ENCODE measurements at places on chromosomes 6 and 20.

- DNase-seq, result no peak
Observed at GRCh38 chr6:22133357-22133756, 163.5 kb downstream of the PRL start.

GRCh38 chr20:46117704-46118467, at the start of gene CD40:
TSS of gene CD40 (plus strand) at chr20:46118314. CDS start at chr20:46118344, 30 bp downstream.
- no peak for DNase-seq

- no peak for DNase-seq
Observed at GRCh38 chr20:14155361-14155760, 160.0 kb downstream of the MACROD2 start.

- DNase-seq, result no peak
Observed at GRCh38 chr6:122268394-122268793, 131.1 kb upstream of the HSF2 start.

DNA sequence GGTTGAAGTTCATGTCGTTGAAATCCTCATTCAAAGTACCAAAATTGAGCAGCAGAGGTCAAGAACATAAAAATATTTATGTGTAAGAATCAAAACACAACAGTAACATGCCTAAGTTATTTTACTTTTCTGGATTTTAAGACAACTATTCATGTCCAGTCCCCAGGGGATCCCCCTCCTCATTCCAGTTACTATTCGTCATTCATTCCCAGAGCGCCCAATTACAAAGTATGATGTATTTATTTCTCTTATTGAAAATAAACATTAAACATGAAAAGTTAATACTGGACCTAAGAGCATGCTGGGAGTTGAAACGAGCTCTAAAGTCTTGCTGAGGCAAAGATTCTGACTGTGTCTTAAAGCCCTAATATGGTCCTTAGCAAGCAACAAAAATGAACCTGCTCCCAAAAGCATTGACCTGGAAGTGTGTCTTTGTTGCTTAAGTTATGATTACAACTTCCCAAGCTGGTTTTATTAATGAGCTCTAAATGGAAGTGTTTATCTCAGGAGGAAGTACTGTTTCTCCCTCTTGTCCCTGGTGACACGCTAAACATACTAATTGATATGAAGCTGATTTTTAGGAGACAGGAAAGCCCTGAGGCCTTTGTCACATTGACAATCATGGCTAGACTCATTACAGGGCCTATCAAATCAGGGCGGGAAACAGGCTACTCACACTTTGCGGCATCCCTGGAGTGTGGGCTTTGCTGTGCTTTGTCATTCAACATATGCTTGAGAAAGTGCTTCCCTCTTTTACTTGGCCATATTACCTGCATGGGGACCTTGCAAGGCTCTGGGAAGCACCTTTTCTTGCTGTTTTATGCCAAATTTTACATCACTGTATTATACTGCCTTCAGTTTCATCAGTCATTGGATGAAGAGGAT, 192.2 kb upstream of the DTNBP1 start:
- no peak for DNase-seq

GRCh38 chr6:149452037-149452939, 32.5 kb downstream of the ZC3H12D start:
- DNase-seq, result no peak

DNA sequence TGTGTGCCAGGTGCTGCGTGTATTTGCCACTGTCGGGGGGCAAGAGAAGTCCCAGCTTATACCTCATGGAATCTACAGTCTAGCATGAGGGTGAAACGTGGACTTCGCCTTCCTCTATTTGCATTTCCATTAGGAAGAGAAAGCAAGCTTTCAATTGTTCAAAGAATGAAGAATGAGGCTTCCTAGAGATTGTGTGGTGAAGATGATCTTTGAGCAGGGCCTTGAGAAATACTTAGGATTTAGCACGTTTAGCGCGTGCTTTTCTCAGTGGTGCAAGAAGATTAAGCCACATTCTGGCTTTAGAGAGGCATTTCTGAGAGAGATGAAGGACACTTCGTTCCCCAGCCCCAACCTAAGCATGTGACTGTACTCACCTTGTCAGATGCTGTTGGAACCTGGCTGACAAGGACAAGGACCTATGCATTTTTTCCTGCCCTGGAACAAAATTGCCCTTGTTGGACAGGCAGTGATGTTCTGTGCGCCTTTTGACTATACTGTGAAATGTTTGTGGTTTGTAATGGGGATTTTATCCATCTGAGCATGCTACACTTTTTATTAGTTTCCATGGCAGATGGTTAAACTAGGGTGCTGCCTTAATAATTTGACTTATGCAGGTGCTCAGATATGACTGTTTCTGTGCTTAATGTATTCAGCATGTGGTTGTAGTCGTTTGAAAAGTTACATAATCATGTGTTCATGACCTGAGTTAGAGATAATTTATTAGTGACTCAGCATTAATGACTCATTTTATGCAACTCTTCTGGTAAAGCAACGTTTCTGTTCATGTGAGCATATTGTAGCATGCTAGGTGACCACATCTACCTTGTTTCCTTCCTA, 10.7 kb downstream of the TULP4 start:
- DNase-seq, result no peak

DNA sequence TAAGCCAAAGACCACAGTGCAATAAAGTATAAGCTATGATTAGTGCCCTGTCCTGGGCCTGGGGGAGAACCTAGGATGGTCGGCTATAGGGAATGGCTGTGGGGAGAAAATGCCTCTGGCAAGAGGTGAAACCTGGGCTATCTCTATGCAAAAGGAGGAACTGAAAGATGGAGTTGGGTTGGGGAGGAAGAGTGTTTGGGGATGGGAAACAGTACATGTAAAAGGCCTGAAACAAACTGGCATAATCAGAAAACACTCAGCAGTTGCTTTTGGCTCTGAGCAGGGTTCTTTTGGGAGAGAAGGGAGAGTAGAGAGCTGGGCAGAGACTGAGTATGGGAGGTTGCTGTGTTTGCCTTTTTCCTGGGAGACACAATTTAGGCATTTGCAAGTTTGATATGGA, 31.9 kb upstream of the FUCA2 start:
- no peak for DNase-seq

DNA sequence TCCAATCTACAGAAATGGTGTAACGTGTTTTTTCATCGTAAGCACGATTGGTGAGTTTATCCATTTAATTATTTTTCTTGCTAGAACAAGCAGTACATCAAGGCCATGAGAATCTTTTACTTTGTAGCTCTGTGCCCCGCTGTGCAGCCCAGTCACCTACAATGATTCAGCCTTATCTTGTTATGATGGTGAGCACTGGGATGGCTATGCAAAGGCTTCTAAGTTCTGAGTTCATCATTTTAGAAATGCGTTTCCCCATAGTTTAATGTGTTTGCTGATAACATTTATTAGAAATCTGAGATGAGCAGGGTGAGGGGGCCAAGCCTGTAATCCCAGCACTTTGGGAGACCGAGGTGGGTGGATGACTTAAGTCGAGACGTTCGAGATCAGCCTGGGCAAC, 111.8 kb upstream of the QKI start:
- no peak for DNase-seq

GRCh38 chr20:49284818-49285217, 7.0 kb upstream of the ZNFX1 start:
- DNase-seq, result no peak

DNA sequence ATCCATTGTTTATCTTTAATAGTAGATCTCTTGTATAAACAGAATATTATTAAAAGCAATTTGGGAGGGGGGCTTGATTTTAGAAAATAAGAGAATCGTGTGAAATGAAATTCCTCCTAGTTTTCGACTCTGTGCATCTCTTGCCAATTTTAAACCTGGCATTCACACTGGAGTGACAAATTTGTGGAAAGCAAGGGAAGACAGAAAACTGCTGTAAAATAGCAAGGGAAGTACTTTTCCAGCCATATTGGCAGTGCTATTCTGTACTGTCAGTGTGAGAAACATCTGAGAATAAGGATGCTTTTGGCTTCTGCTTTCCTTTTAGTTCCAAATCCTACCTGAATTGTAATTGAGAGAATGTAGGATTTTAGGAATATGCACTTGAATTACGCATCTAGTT, 40.2 kb downstream of the TOP1 start:
- no peak for DNase-seq

- no peak for DNase-seq
Observed at GRCh38 chr20:4545526-4545925, 176.2 kb upstream of the PRND start.

DNA sequence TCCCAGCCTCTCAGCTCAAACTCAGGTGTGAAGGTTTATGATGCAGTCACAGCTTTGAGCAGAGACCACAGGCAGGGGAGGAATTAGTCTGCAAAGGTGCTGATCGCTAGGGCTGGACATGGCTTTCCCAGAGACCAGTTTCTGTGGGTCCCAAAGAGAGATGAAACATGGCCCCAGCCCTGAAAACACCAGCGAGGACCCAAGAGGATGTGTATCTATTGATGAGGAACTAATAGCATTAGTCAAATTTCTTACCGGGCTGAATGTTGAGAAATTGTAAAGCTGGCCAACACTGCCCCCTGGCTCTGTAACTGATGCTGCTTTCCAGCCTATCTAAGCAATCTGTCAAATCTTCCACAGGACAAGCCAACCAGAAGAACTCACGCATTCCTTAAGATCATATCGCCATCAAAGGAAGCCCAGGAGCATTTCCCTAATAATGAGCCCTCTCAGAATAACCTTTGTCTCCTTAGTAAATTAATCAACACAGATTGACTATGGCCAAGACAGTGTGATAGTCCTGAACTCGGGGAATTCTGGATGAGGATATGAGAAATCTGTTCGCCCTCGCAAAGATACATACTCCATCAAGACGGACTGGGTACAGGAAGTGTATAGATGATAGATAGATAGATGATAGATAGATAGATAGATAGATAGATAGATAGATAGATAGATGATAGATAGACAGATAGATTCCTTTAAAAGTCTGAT, 7.8 kb upstream of the ACSS1 start:
- DNase-seq, result no peak

DNA sequence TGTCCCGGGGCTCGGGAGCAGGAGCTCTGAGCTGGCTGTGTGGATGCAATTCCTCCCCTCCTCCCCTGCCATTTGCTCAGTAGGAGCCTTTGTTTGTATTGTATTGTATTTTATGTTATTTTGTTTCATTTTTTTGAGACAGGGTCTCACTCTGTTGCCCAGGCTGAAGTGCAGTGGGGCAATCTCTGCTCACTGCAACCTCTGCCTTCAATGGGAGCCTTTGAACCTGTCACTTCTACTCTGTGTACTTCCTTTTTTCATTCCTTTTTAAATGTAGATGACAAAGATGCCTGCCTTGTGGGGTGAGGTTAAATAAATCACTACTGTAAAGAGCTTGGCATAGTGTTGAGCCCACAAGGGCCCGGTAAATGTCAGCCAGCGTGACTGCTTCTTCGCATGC, 70.6 kb downstream of the DCDC2 start:
- no peak for DNase-seq

GRCh38 chr6:52483671-52484003, 63.5 kb downstream of the EFHC1 start:
- DNase-seq, result no peak

DNA sequence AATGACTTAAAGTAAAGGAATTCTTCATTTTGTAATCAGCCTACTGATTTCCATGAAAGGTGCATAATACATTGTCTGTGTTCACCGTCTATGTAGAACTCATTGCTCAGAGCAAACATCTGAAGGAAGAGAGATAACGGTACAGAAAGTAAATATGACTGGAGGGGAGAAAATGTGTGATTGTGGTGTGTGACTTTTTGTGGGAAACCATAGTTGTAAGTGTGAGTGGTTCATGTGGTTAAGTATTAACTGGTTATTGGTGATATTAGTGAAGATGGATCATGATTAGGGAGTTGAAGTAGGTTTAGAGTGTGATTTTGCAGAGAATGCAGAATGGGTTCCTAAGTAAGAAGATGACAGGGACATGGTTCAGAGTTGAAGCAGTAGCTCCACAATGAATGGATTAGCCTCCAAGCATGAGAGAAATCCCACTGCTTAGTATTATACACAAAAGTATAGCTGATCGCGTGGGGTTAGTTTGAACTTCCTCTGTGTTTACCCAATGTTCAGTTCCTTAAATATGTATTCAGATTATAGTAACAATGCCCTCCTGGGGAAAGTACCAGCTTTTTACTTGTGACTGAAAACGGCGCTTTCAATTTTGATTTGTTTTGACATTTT, 368.9 kb downstream of the UTRN start:
- DNase-seq, result no peak

DNA sequence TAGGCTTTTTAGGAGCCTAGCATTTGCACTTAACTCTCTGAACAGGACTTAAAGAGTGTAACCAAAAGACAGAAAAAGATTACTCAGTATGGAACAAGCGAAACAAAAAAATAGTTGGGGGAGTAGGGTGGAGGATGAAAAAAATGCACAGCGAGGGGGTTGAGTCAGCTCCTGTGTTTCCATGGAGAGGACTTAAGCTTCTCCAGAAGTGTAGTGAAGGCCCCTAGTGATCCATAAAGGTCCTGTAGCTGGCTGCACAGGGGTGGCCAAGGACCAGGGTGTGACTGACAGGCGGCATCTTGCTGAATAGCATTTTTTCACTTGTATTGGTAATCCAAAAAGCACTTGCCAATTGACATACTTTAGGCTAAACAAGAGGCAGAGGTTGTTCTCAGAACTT, 533.9 kb downstream of the RFPL4B start:
- DNase-seq, result no peak

DNA sequence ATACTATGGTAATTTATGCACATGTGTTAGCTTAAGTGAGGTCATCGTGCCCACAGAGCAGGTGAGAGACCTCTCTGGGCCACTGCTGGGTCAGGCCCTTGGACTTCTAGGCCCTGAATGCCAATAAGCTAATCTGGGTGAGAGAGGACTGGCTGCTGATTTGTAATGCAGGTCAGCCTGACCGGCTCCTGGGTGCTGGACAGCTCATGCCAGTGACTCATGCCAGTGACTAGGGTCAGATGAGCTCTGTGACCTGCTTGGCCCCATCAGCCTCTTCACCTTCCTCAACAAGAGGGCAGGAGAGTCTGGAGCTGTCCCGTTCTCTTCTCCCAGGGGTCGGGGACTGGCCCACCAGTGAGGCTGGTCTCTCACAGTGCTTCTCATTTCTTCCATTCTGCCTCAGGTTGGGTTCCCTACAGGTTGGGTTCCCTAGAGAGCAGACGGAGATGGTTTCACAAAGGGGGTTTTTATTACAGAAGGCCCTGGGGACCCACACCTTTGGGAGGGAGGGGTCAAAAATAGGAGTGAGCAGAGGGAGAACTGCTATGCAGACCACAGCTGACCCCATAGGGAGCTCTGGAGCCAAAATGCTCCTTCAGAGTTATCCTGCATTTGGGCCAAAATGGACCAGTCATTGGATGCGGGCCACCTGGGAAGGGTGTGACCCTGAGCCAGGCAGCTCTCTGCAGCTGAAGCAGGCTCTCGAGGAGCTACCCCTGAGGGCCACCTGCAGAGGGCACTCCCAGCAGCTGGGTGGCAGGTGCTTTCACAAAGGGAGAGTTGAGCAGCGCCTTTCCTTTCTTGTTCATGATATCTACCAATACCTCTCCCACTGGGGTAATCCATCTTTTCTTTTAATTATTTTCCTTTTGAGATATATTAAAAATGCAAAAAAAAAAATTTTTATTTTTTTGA, 2.2 kb upstream of the OXT start:
- DNase-seq, result no peak

GRCh38 chr6:150720774-150721233, 121.1 kb downstream of the PLEKHG1 start:
- DNase-seq, result no peak
